ENCODE measurements at places on chromosomes 6 and 20.
A peak's percentile ranks its signal among the peaks of the same experiment; 100 is the strongest.

DNA sequence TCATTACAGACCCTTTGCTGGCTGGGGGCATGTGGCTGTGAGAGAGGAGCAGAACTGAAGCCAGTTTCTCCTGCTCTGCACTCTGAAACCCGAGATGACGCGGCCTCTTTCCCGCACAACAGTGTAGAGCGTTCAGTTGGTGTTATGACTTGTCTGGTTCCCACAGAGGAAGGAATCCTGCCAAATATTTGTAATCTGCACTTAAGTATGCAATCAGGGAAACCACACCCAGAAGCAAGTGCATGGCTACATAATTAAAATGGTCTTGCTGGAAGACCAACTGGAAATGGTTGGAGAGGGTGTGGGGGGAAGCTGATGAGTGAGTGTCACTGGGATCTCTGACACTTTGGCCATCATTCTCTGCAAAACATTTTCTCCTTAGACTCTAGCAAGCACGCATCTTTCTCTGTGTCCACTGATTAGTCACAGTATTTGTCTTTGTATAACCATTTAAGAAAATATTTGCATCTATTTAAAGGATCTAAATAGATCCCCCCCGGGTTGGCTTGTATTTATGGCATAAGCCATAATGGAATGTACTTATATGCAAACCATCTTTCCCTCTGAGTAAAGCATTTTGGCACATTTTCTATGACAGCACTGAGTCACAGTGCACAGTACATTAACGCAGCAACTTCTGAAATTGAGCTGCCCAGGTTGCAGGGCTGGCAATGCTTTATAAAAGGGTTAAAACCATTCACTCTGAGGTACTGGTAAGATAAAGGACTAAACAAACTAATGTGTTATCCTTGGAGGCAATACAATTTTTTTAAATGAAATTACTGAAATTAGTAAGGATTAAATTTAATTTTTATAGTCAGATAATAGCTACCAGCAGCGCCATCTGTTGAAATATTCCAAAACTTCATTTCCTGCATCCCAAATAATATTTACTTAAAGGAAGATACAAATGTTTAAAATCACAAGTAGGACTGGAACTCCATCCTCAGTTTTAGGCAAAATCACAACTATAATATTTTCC is 76.7 kb downstream of the FOXC1 start:
- DNase-seq = no peak

DNA sequence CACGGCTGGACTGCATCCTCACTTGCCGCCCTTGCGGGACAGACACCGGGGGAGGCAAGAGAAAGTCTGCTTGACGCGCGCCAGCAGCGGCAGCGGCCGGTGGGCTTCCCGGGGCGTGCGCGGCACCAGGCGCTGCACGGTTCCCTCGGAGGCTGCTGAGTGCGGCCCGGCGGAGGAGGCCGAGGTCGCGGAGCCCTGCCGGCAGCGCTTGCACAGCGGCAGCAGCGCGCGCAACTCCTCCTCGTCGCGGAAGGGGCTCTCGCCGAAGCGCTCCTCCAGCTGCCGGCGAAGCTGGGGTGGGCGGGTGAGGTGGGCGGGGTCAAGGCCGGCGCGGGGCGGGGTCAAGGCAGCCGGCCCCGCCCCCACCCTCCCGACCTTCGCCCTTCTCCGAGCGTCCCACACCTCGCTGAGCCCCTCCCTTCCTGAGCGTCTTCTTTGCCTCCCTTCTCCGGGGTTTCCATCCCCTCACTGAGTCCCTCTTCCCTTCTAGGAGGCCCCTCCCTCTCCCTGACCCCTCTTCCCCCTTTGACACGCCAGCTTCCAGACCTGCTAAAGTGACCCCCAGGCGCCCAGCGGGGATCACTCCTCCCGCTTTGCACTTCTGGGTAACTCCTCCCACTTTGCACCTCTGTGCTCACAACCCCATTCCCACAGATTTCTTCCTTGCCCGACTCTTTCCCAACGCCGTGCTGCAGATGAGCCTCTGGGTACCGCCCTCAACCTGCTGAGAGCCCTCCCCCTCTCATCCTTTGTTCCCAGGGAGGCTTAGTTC is 8.8 kb downstream of the DUSP15 start:
- DNase-seq = peak; percentile 74

GRCh38 chr6:6834356-6835222 is 246.1 kb downstream of the LY86 start:
- DNase-seq = peak; percentile 92

DNA sequence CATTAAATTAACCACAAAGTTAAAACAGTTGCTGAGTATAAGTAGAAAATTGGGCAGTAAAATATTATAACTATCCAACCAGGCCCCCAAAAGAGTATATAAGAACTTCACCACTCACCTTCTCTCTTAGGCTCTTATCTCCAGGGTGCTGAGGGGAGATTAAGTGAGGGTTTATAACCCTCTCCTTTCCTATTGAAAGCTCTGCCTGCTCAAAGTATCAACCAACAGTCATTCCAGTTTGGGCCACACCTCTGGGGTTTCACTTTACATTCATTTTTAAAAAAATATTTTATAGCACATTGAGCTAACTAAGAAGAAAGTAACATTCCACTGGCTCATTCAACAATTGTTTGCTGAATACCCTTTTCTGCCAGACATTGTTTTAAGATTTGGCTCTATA is 22.1 kb downstream of the GSTA4 start:
- no peak for DNase-seq

DNA sequence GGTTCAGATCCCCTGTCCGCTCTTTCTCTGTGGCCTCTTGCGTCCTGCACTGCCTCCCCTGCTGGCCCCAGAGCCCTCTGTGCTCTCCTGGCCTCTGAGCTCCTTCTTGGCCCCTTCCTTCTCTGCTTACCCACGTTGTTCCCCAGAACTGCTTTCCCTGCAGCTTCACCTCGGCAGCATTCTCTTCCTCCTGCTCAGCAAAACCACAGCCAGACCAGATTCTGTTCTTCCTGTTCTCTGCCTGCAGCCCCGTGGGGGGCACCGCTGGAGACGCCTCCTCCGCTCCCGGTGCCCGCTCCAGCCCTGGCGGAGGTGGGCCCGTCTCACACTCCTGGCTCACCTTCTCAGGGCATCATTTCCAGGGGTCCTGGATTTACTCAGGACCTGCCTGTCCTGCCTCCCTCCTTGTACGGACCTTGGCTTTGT is 59.7 kb downstream of the TCP11 start:
- DNase-seq = no peak

DNA sequence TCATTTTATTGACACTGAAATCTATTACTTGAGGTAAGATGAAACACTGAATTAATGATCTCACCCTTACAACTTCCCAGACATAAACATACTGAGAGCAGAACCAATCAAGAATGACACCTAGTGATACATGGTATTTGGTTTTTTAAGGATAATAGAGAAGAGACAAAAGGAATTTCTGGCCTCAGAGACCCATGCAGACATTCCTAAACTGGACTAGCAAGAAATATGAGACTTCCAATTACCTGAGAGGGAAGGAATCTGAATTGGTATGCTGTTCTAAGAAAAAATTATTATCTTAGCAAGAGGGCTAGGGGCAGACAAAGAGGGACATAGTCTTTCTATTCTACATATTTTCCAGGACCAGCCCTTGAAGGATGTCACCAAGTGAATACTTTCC is 141.1 kb downstream of the BMP5 start:
- no peak for DNase-seq

Measured in NCI-H187 (cell line).